ENCODE measurements at places on chromosomes 12 and 14. TPM values are rescaled to one million over a fixed set of nuclear protein-coding genes. Genes with fewer than 3 reads are reported as not detected.

GRCh38 chr12:111193496-111193895, 175.4 kb downstream of the PHETA1 start:
- peaks cover 3% of the 10 kb centered on the region for H3K27me3 ChIP-seq
- H3K36me3 ChIP-seq = no peaks in the 10 kb centered on the region
- H3K4me3 ChIP-seq = no peak overlapping the region

GRCh38 chr14:94001501-94002396, 4.6 kb downstream of the CCDC197 start:
- H3K4me1 ChIP-seq = no peaks in the 10 kb centered on the region
- H3K27me3 ChIP-seq = peaks cover 25% of the 10 kb centered on the region
- no peaks in the 10 kb centered on the region for H3K36me3 ChIP-seq
- peak; percentile 67 for DNase-seq
- no peak overlapping the region for H3K4me3 ChIP-seq
- no peak overlapping the region for H3K27ac ChIP-seq

GRCh38 chr12:30725739-30726138, 29.0 kb downstream of the CAPRIN2 start:
- H3K4me1 ChIP-seq = peaks cover 1% of the 10 kb centered on the region
- H3K27ac ChIP-seq = no peak overlapping the region
- H3K36me3 ChIP-seq = peaks cover 14% of the 10 kb centered on the region
- no peaks in the 10 kb centered on the region for H3K27me3 ChIP-seq

GRCh38 chr12:48482930-48483329, 632 bp downstream of the C12orf54 start:
- DNase-seq = no peak
- no peak overlapping the region for H3K27ac ChIP-seq
- H3K4me1 ChIP-seq = no peaks in the 10 kb centered on the region
- no peak overlapping the region for H3K4me3 ChIP-seq
- H3K27me3 ChIP-seq = no peaks in the 10 kb centered on the region
- no peaks in the 10 kb centered on the region for H3K36me3 ChIP-seq

MLH3 gene
- 14.7 TPM for total RNA-seq

DNA sequence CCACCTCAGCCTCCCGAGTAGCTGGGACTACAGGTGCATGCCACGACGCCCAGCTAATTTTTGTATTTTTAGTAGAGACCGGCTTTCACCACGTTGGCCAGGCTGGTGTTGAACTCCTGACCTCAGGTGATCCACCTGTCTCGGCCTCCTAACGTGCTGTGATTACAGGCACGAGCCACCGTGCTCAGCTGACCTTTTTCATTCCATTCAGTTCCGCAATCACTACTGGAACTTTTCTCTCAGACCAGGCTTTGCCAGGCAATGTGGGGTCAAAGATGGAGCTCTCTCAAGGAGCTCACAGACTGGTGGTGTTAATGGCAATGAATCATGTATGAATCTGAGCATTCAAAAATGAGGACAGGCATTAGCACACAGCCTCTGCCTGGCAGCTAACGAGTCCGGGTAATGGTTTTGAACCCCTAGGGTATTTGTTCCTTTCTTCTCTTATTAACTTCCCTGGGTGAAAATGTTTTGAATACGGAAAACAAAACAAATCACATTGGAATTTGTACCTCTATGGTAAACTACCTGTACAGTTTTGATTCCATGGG, 9.4 kb upstream of the TCHP start:
- H3K27ac ChIP-seq = no peak overlapping the region
- H3K4me1 ChIP-seq = 0 out of 2 replicates have a peak, but pooled peaks cover 6% of the 10 kb centered on the region
- H3K4me3 ChIP-seq = no peak overlapping the region
- no peak for DNase-seq
- H3K36me3 ChIP-seq = no peaks in the 10 kb centered on the region

DNA sequence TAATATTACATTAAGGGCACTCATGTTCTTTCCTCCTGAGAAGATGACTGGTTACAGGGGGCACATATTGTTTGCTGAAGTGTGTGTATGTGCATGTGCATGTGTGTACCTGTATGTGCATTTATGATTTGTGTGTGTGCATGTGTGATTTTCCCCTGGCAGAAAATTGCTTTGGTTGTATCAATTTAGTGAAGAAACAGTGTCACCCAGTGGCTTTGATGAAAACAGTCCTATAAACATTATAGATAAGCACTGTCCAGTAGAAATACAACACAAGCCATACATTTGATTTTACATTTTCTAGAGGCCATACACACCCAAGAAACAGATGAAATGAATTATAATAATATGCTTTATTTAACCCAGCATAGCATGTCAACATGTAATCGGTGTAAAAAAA, 8.6 kb downstream of the PDE3A start:
- no peaks in the 10 kb centered on the region for H3K27me3 ChIP-seq
- peak; percentile 30 for DNase-seq
- no peaks in the 10 kb centered on the region for H3K36me3 ChIP-seq
- no peak overlapping the region for H3K27ac ChIP-seq
- no peak overlapping the region for H3K4me3 ChIP-seq
- H3K4me1 ChIP-seq = no peaks in the 10 kb centered on the region

HOMEZ gene
- total RNA-seq = 7.7 TPM

GRCh38 chr14:63852817-63853731, at the start of gene SYNE2:
TSS of gene SYNE2 (plus strand) at chr14:63853004. CDS start at chr14:63909149, 56,145 bp downstream.
- H3K4me3 ChIP-seq = peak within 1 kb of the TSS; percentile 71
- no peaks in the 10 kb centered on the region for H3K36me3 ChIP-seq
- no peak within 1 kb of the TSS for H3K27ac ChIP-seq
- H3K4me1 ChIP-seq = no peaks in the 10 kb centered on the region
- H3K27me3 ChIP-seq = peaks cover 3% of the 10 kb centered on the region

DNA sequence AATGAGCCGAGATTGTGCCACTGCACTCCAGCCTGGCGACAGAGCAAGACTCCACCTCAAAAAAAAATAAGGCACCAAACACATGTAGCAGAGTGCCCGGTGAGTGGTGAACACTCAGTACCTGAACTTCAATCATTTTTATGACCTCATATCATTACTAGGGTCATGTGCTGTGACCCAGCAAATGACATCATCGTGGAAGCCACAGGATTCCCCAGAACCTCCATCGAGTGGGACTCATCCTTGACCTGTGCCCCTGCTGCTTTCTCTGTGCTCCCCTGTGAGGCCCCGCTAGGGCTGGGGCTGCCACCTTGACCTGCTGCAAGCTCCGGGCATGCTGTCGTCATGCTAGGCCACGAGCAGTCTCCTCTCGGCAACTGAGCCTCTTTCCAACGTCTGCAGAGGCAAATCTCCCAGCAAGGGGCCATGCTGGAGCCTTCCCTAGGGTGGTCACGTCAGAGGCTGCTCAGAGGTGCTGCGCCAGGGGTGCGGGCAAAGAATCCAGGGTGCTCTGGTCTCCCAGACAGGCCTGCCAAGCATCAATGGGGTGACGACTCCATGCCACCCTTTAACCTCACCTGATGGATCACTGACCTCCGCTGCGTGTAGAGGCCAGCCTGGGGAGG, 18.5 kb downstream of the GLTP start:
- H3K27ac ChIP-seq = no peak overlapping the region
- peaks cover 10% of the 10 kb centered on the region for H3K4me1 ChIP-seq
- no peak overlapping the region for H3K4me3 ChIP-seq
- H3K36me3 ChIP-seq = peaks cover 19% of the 10 kb centered on the region
- H3K27me3 ChIP-seq = no peaks in the 10 kb centered on the region

SLC35E3 gene
- 3.6 TPM for total RNA-seq

DNA sequence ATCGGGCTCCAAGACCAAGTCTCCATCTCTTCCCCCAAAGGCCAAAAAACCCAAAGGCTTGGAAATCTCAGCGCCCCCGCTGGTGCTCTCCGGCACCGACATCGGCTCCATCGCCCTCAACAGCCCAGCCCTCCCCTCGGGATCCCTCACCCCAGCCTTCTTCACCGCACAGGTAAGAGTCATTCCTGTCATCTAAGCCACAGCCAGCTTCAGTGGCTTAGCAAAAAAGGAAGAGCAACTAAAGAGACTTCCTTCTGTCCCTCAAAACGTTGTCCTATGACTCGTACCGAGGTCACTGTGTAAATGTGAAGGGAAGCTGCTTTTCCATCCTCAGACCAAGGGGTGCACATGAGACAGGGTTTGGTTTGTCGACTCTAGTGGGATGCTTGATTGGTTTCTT, 53.4 kb downstream of the ELK3 start:
- no peak overlapping the region for H3K27ac ChIP-seq
- DNase-seq = peak; percentile 78
- peaks cover 40% of the 10 kb centered on the region for H3K36me3 ChIP-seq
- H3K4me1 ChIP-seq = peaks cover 7% of the 10 kb centered on the region
- no peak overlapping the region for H3K4me3 ChIP-seq
- no peaks in the 10 kb centered on the region for H3K27me3 ChIP-seq

MEG3 gene
- total RNA-seq = 32.5 TPM

DNA sequence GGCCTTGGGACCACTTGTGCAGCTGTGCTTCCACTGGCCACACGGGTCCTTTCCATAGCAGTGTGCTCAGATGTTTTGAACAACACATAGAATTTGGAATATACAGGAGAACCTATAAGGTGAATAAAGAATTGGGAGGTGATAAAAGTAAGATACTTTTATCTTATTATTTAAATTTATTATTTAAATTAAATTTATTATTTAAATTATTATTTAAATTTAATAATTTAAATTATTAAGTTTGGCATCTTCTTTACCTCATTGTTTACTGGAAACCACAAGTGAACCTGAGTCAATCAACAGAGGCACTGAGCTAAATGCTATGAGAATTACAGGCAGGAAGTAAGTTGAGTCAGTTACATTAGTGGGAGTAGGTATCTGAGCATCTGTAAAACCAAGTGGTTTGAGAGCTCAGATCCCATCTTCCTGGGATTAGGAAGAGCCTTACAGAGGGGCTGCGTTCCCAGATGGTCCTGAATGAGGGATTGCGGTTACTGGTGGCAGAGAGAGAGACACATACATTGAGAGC, 103.1 kb downstream of the ESR2 start:
- no peaks in the 10 kb centered on the region for H3K36me3 ChIP-seq
- H3K27ac ChIP-seq = no peak overlapping the region
- peak; percentile 42 for DNase-seq
- H3K4me1 ChIP-seq = peaks cover 8% of the 10 kb centered on the region
- H3K27me3 ChIP-seq = no peaks in the 10 kb centered on the region

DNA sequence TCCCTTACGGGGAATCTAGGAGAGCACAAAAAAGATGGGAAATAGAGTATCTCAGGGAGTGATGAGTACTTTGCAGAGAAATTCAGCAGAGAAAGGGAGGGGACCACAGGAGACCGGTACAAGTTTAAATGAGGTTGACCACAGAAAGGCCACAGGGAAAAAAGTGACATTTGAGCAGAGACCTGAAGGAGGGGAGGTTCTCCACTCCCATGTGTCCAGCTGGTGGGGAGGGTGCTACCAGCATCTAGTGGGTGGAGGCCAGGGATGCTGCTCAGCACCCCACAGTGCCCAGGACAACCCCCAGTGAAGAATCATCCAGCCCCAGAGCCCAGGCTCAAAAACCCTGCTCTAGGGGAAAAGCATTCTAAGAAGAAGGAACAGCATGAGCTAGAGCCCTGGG, 34.6 kb downstream of the TESC start:
- H3K36me3 ChIP-seq = no peaks in the 10 kb centered on the region
- DNase-seq = no peak
- peaks cover 30% of the 10 kb centered on the region for H3K27me3 ChIP-seq
- H3K4me1 ChIP-seq = no peaks in the 10 kb centered on the region

ATXN2 gene
- 20.6 TPM for total RNA-seq

DNA sequence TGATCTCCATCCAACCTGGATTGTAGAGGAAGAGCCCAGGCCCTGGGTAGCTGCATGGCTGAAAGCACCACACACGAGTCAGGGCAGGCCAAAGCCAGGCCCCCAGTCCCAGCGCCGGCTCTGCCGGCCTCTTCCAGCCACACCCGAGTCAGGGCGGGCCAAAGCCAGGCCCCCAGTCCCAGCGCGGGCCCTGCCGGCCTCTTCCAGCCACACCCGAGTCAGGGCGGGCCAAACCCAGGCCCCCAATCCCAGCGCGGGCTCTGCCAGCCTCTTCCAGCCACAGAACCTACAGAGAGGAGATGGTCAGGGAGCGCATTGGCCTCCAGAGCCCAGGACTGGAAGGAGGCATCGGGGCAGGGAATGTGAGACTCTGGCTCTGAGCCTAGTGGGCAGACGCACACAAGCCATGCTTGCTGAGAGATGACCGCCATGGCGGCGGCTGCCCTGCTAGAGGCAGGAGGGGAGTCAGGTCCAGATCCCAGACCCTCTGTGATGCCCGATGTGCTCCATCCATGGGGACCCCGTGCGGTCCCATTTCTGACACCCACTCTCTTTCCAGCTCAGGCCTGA, 30.2 kb downstream of the BEGAIN start:
- no peak overlapping the region for H3K27ac ChIP-seq
- no peaks in the 10 kb centered on the region for H3K4me1 ChIP-seq
- peaks cover 51% of the 10 kb centered on the region for H3K27me3 ChIP-seq
- H3K4me3 ChIP-seq = no peak overlapping the region
